ENCODE measurements at places on chromosomes 5 and 9. TPM values are rescaled to one million over a fixed set of nuclear protein-coding genes. Genes with fewer than 3 reads are reported as not detected.

DNA sequence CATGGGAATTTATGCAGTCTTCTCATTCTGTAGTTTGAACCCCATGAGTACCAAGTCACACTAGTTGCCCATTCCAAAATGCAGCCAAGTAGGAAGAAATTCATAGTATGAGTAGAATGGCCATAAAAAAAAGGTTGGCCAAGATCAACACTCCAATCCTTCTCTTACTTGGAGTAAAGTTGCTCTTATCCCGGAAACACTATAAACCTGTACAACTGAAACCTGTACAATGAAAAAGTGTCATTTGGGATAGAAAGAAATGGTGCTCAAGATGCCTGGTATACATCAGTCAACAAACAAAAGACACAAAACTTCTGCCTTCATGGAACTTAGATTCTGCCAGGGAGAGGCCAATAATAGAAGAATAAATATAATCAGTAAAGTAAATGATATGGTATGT lies 325.0 kb downstream of the NFIB start:
- no peak for DNase-seq
- no peaks in the 10 kb centered on the region for H3K27me3 ChIP-seq
- H3K4me3 ChIP-seq: no peak overlapping the region
- no peaks in the 10 kb centered on the region for H3K36me3 ChIP-seq
- H3K4me1 ChIP-seq: peaks cover 8% of the 10 kb centered on the region

DNA sequence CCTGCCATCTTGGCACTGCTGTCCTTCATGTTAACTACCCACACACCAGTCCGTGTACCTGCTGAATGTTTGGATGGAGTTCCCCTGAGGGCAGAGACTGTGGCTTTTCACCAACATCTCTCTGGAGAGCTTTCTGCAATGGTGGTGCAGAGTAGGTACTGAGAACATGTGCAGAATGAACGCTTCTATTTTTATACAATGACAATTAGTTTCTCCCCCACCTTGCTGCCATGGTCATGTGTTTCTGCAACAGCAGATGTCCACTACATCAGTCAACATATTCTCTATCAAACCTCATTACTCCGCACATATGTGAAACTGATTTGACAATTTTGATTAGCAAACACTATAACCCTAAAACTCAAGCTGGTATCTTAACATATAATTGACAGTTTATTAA lies 14.5 kb downstream of the PTCH1 start:
- H3K36me3 ChIP-seq: no peaks in the 10 kb centered on the region
- no peak overlapping the region for H3K27ac ChIP-seq
- H3K27me3 ChIP-seq: no peaks in the 10 kb centered on the region
- no peak overlapping the region for H3K4me3 ChIP-seq
- DNase-seq: no peak

- no peak overlapping the region for H3K27ac ChIP-seq
- no peak overlapping the region for H3K4me3 ChIP-seq
- no peaks in the 10 kb centered on the region for H3K36me3 ChIP-seq
- no peak for DNase-seq
- H3K4me1 ChIP-seq: no peaks in the 10 kb centered on the region
- H3K27me3 ChIP-seq: no peaks in the 10 kb centered on the region
Measured at GRCh38 chr9:118570066-118570465, 799.2 kb downstream of the BRINP1 start.

The MZB1 gene
- not detected for total RNA-seq

The ARID3C gene
- 5.3 TPM for total RNA-seq

The NOTCH1 gene
- 11.7 TPM for total RNA-seq

DNA sequence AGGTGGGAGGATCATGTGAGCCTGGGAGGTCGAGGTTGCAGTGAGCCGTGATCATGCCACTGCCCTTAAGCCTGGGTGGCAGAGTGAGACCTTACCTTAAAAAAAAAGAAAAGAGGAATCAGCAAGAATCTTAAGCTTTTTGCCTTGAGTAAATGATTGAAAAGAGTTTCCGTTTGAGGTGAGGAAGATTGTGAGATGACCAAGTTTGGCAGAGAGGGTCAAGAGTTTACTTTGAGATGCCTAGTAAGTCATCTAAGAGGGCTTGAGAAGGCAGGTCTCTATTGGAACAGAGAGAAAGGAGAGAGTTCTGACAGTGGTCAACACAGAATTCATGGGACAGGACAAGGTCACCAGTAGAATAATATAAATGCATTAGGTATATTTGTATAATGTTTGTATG lies 572.1 kb downstream of the TLE4 start:
- no peak overlapping the region for H3K27ac ChIP-seq
- H3K4me3 ChIP-seq: no peak overlapping the region
- H3K27me3 ChIP-seq: no peaks in the 10 kb centered on the region
- DNase-seq: no peak
- no peaks in the 10 kb centered on the region for H3K36me3 ChIP-seq
- peaks cover 17% of the 10 kb centered on the region for H3K4me1 ChIP-seq

The DBH gene
- total RNA-seq: not detected

DNA sequence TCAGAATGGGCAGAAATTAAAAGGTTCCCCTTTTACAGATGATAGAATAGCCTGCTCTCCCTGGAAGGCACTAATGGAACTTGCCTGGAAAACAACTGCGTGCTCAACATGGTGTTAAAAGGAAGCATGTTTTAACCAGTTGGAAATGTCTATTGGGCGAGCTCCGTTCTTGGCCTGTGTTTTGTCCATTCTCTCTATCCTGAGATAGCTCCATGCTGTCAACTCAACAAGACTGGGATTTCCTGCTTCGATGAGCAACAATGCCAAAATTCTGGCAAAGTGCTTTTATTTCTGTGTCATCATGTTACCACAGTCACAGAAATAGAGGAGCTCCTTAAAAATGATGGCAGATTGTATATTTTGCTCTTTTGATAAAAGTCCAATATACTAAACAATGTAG lies 198.3 kb downstream of the PLK2 start:
- H3K27me3 ChIP-seq: no peaks in the 10 kb centered on the region
- H3K27ac ChIP-seq: no peak overlapping the region
- H3K4me3 ChIP-seq: no peak overlapping the region
- H3K4me1 ChIP-seq: no peaks in the 10 kb centered on the region

DNA sequence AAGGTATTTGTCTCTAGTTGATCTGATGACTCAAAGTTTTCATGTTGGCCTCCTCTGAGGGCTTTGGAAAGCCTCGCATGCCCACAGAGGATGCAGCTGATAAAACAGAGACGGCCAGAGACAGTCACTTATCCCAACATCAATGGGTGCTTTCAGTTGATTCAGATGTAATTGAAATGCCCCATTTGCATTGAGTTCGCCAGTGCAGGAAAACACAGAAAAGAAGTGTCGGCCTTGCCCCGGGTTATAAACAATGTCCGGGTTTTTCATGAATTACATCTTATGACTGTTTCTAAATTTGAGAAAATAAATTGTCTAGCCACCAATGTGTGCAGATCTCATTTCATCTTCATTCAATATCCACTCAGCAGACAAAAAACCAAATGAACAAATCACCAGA lies 42.2 kb upstream of the ICE1 start:
- H3K4me3 ChIP-seq: no peak overlapping the region
- no peak overlapping the region for H3K27ac ChIP-seq
- no peak for DNase-seq

- no peak for DNase-seq
- H3K4me3 ChIP-seq: no peak overlapping the region
- peaks cover 100% of the 10 kb centered on the region for H3K27me3 ChIP-seq
- H3K27ac ChIP-seq: no peak overlapping the region
- H3K36me3 ChIP-seq: no peaks in the 10 kb centered on the region
- peaks cover 8% of the 10 kb centered on the region for H3K4me1 ChIP-seq
Measured at GRCh38 chr5:135053278-135053677, 19.2 kb upstream of the PITX1 start.

- no peak overlapping the region for H3K27ac ChIP-seq
- no peaks in the 10 kb centered on the region for H3K36me3 ChIP-seq
- no peak overlapping the region for H3K4me3 ChIP-seq
- DNase-seq: no peak
Measured at GRCh38 chr9:110081395-110081794, 126.6 kb downstream of the C9orf152 start.

GRCh38 chr9:75960551-75960950 lies 70.1 kb downstream of the PCSK5 start:
- H3K27ac ChIP-seq: peak overlapping the region; percentile 80
- DNase-seq: no peak
- no peaks in the 10 kb centered on the region for H3K27me3 ChIP-seq
- H3K36me3 ChIP-seq: no peaks in the 10 kb centered on the region

The SLC6A3 gene
- total RNA-seq: 0.32 TPM

- H3K27me3 ChIP-seq: peaks cover 4% of the 10 kb centered on the region
- DNase-seq: peak; percentile 29
- H3K36me3 ChIP-seq: no peaks in the 10 kb centered on the region
- H3K4me1 ChIP-seq: peaks cover 19% of the 10 kb centered on the region
- H3K27ac ChIP-seq: no peak overlapping the region
Measured at GRCh38 chr5:154523709-154524108, 45.7 kb upstream of the HAND1 start.

- H3K4me1 ChIP-seq: no peaks in the 10 kb centered on the region
- no peak for DNase-seq
Measured at GRCh38 chr9:5902377-5902776, 11.7 kb downstream of the MLANA start.

GRCh38 chr5:148393390-148393741 lies 9.6 kb downstream of the FBXO38 start:
- H3K4me1 ChIP-seq: peaks cover 26% of the 10 kb centered on the region
- H3K4me3 ChIP-seq: no peak overlapping the region
- peak; percentile 30 for DNase-seq
- no peak overlapping the region for H3K27ac ChIP-seq
- no peaks in the 10 kb centered on the region for H3K27me3 ChIP-seq
- peaks cover 6% of the 10 kb centered on the region for H3K36me3 ChIP-seq

- H3K36me3 ChIP-seq: no peaks in the 10 kb centered on the region
- H3K4me1 ChIP-seq: no peaks in the 10 kb centered on the region
- no peak for DNase-seq
Measured at GRCh38 chr9:29717631-29718030, 2144.3 kb upstream of the C9orf72 start.

GRCh38 chr9:89442981-89443814 lies 54.7 kb downstream of the SEMA4D start:
- no peak overlapping the region for H3K4me3 ChIP-seq
- no peaks in the 10 kb centered on the region for H3K27me3 ChIP-seq
- H3K4me1 ChIP-seq: peaks cover 4% of the 10 kb centered on the region
- no peaks in the 10 kb centered on the region for H3K36me3 ChIP-seq

GRCh38 chr9:15346837-15347236 lies 39.8 kb upstream of the TTC39B start:
- no peaks in the 10 kb centered on the region for H3K36me3 ChIP-seq
- no peaks in the 10 kb centered on the region for H3K27me3 ChIP-seq
- no peak overlapping the region for H3K27ac ChIP-seq
- no peaks in the 10 kb centered on the region for H3K4me1 ChIP-seq
- DNase-seq: no peak
